ENCODE measurements at places on chromosomes 6 and 20.

DNA sequence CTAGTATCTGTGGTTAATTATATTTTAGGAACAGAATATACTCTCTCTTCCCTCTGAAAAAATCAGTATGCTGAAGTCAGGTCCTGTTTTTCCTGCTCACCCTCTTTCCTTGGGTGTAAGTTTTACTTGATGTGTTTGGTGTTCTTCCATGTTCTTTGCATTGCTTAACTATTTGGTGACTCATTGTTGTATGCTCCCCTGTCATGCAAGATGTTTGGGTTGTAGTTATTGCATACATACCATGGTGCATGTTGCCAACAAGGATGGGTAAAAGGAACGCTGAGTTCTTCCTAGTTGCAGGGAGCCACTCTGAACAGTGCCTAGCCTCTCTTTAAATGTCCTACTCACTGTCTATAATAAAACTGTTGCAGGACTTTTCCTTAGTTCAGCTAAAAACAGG, 207.9 kb upstream of the LAMP5 start:
- DNase-seq: no peak

DNA sequence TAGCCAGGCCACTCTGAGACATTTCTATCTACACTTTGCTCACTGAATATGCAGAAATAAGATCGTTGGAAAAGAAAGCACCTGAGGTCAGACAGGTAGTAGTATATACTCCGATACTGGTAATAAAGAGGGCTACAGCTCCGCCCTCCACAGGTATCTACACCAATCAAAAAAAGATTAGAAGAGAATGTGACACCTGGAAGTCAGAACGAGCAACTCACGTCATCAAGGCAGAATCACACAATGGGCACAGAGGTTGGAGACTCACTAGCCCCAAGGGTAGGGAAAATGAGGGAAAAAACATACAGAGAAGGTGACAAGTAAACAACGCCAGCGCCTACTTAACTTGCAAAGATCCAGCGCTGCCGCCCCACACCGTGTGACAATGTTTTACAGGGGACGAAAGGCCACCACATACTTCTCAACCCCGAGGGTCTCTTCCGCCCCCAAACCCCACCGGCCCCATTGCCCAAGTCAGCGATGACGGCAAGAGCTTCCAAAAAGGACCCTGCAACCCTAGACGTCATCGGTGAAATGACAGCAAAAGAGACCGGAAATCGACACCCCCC, 653 bp downstream of the LMBRD1 start:
- DNase-seq: peak; percentile 57

DNA sequence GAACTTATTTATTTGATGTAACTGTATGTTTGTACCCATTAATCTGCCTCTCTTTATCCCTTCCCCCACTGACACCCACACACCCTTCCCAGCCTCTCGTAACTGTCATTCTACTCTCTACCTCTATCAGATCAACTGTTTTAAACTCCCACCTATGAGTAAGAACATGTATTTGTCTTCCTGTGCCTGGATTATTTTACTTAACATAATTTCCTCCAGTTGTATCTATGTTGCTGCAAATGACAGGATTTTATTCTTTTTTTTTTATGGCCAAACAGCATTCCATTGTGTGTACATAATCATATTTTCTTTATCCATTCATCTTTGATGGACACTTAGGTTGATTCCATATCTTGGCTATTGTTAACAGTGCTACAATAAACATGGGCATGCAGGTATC, 49.3 kb downstream of the PHACTR2 start:
- no peak for DNase-seq

- DNase-seq: no peak
Measured at GRCh38 chr20:19004975-19005374, 191.4 kb downstream of the SCP2D1 start.

DNA sequence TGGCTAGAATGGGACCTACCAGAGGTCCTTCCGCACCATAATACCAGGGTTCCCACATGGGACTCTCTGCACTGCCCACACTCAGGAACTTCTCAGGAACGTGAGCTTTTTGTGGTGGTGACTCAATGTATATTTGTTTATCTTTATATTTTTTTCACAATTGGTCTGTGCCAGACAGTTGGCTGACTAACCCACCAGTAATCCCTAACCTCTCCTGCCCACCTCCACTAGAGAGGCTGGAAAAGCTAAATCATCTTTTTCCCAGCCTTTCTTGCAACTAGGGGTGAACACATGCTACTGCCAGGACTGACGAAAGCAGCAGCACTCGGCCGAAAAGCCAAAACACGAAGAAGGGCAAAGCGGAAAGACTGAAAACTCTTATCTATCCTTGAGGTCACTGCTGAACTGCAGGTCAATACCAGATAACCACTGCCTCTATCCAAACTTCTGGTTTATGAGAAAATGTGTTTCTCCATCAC, 112.9 kb downstream of the TRERF1 start:
- peak; percentile 70 for DNase-seq

DNA sequence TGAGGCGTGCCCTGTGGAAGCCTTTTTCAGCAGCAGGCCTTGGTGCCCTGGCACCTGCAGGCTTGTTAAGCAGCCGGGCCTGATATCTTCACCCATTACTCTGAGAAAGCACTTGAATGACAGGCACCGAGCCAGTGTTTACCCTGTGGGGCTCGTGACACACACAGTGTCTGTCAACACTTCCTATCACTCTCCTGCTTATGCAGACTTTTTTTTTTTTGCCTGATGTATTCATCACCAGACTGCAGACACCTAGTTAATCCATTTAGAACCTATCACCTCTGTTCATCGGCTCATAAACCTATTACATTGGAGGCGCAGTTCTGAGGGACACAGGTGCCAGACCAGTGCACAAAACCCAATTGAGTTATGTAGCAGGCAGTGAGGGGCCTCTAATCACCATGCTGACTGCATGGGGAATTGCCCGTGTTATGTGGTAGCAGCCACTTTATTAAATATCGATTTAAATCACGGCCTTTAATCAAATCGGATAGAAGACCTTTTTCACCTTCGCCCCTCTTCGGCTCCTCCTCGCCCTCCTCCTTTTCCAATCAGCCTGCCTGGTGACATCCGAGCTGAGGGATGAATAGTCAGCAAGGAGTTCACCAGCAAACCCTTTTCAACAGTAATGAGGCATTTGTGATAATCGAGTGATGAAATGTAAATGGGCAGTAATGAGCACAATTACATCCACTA, 962.9 kb upstream of the SLC35B3 start:
- no peak for DNase-seq

DNA sequence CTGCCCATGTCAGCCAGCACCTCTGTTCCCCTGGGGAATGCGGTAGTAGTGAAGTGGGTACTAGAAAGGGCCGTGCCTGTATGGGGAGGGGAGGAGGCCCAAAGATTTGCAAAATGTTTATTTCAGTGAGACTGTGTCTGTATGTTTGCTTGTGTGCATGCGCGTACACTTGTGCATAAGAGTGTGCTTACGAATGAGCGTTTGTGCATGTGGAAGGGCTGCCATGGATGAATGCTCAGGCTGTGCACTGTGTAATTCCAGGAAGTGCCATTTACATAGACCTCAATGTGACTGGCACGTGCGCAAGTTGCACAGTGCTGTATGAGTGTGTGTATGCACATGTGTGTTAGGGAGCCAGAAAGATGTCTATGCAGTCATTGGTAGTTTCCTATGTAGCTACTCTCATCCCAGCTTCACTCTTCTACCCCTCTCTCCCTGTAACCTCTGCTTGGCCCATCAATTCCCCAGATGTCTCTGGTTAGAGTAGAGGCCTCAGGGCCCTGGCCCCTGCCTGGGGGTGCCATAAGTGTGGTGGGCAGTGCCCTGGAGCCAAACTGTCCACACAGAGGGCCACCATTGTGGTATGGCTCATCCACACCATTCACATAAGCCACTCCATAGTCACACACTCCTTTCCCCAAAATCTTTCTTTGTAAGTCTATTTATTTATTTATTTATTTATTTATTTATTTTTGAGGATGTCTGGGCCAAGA, 26.8 kb upstream of the SLC22A7 start:
- no peak for DNase-seq

GRCh38 chr6:19052219-19052618, 665.1 kb downstream of the RNF144B start:
- DNase-seq: no peak

DNA sequence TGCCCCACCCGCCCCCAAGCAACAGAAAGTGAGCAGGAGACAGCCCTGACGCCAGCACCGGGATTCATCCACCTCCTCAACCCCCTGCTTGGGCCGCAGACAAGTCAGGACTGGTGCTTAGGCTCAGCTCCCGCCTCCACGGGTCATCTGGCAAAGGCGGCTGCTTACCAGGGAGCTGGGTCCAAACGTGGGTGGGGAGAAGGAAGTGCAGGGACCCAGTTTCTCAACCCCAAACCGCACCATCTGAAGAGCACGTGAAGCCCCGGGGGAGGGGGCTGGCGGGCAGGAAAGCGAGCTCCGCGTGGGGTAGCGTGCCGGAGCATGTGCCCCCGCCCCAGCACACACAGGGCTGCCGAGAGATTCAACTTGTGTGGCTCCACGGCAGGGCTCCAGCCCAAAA, 87.2 kb downstream of the BMP7 start:
- DNase-seq: no peak

- no peak for DNase-seq
Measured at GRCh38 chr6:12508553-12508952, 208.0 kb upstream of the PHACTR1 start.
